Spleen (tissue), 13 donors: ENCODE measurements at places on chromosomes 1 and 21. TPM values are rescaled to one million over a fixed set of nuclear protein-coding genes. Genes with fewer than 3 reads are reported as not detected.

GRCh38 chr1:151290709-151291303 lies 8.7 kb downstream of the ZNF687 start:
- peak; percentile 78 for DNase-seq

DNA sequence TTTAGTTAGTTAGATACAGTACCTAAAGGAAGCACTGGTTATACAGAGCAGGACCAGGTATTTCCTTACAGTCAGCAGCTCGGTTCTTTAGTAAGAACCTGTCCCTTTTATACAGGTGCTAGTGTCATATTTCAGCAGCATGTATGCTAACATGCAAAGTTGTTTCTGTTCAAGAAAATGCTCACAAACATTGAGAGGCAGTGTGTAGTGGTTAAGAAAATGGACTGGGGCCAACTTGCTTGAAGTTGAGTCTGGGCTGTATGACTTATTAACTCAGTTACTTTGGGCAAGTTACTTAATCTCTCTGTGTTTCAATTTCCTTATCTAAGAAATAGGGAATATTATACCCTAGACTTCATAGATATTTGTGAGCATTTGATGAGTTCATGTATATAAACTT lies 31.1 kb downstream of the AK4 start:
- DNase-seq: no peak

- no peak for DNase-seq
Measured at GRCh38 chr1:3125078-3125477, 56.1 kb downstream of the PRDM16 start.

Gene VHLL
- polyA plus RNA-seq: not detected

DNA sequence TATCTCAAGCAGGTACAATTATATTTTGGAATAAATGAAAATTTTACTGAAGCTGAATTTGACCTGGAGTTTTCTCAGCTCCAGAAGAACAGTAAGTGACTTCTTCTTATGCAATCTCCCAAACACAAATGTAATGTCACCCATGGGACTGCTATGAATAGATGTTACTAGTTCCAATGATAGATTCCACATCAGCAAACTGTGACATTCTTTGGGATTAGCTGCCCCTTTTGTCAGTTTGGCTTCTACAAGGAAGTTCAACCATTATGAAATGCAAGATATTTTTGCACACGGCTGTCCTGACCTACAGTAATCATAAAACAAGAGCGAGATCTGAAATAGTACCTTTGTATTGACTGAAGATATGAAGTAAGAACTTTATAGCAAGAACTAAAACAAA lies 27.8 kb upstream of the TSNAX start:
- no peak for DNase-seq

Gene REN
- 0.12 TPM for polyA plus RNA-seq

DNA sequence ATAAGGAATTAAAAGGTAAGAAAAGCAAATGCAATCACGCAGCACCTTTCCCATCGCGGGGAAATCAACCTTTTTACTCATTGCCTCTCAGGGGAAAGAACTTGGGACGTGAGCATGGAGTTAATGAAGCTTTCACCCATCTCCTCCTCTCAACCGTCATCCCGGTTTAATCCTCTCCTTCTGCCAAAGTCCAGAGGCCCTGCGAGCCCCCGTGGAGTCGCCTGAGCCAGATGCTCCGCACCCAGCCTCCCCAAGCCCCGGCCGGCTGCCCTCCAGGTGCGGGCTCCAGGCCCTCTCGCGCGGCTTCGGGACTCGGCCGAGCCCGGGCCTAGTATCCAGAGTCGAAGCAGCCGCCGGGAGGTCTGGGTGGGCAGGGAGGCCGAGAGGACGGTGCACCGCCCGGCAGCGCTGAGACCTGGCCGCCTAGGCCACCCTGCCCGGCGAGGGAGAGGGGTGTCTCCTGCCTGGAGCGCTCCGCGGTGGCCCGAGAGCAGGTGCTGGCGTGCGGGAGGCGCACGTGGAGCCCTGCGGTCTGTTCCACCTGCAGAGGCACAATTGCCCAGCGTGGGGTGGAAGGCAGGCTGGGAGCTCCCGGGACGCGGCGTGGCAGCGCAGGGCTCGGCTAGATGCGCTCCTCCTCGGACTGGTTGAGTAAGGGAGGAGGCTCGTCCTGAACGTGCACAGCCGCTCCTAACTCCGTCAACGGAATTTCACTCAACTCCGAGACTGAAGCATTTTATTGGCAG lies 218.5 kb downstream of the SDCCAG8 start:
- no peak for DNase-seq

DNA sequence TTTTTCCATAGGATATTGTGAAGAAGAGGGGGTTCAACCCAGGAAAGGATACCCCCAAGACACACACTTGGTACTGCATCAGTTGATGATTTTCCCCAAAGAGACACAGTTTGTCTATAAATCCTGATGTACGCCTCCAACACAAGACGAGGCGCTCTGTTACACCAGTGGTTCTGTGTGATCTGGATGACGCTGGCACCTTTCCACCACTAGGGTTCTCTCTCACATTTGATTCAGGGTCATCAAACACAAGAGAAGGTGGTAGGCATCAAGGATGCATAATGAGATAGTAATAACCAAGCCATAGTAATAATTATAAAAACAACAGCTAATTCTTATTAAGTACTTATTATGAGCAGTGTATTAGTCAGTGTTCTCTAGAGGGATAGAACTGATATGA lies 508.8 kb upstream of the ZP4 start:
- no peak for DNase-seq

DNA sequence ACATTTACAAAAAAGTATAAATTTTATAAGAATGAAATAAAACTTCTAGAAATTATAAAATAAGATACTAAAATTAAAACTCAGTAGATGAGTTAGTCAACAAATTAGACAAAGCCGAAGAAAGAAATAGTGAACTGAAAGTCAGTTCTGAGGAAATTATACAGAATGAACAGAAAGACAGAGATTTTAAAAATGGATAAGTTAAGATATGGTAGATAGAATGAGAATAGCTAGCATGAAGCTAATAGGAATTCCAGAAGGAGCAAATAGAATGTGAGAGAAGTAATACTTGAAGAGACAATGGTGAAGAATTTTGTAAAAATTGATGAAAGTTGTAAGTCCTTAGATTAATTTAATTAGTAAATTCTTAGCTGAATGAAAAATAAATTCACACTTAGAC lies 430.4 kb upstream of the RUNX1 start:
- no peak for DNase-seq

Gene IVL
- polyA plus RNA-seq: 0.04 TPM

Gene OR2T5
- not detected for polyA plus RNA-seq

- DNase-seq: no peak
Measured at GRCh38 chr1:30102605-30103004, 620.8 kb downstream of the MATN1 start.

GRCh38 chr21:28066076-28066475 lies 926.6 kb downstream of the LTN1 start:
- no peak for DNase-seq

DNA sequence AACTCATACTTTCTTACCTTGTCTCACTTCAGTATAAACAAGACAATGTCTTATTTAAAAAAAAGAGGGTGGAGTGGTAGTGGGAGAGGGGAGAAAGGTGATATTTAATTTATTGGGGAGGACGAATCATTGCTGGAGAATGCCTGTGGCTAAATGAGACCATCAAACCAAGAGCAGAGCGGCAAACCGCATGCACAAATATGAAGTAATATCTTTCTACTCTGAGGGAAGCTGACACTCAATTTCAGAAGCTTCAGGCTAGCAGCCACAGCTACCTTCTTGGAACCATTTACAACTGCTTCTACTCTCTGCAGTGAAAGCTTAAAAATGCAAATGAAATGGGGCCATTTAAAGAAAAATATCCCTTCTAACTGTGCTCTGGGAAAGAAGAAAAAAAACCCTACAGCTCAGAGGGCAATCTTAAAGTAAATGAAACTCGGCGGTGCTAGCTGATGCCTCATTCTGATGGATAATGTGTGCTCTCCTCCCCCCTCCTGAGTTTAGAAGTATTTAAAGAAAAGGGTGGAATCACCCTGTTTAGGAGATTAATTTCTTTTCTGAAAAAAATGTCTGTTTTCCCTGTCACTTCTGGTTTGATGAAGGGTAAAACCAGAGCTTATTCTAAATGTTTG lies 178.2 kb upstream of the CAMK1G start:
- no peak for DNase-seq

DNA sequence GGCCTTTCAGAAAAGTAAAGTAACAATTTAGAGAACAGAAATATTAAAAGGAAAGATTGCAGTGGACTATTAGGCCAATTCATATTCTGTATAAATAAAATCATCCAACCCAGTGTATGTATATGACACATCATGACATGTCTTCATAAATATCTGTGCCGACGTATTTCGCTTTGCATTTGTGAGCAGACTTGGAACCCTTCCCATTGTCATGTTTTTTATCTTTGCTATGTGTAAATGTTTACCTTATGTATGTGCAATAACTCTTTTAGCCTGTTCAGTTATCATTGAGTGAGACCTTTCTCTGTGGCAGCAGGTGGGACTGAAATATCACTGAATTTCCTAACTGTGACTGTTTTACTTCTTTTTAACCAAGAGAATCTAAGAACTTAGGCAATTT lies 58.0 kb upstream of the FAM3B start:
- DNase-seq: no peak

Gene SYCP1
- not detected for polyA plus RNA-seq

DNA sequence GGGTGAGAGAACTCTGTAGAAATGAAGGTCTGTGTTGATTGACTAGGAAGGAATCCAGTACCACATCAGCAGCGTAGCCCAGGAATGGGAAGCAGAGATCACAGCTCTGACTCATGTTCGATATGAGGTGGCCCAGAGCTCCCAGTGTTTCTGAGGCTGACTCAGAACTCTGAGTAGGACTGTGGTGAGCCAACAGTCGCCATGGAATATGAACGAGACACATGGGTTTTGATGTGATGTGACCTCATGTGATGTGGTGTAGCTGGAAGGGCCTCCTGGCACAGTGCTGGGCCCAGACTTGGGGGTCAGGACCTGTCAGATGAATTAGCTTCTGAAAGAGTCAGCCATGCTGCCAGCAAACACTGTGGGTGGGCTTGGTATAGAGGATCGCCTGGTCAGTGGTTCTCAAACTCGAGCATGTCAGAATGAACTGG lies 237.0 kb downstream of the MRPL39 start:
- DNase-seq: no peak
